Temporal lobe (tissue), 4 donors: ENCODE measurements at places on chromosomes 4 and X. TPM values are rescaled to one million over a fixed set of nuclear protein-coding genes. Genes with fewer than 3 reads are reported as not detected.

SASH3 gene
- total RNA-seq: 0.49 TPM

CACNA1F gene
- not detected for total RNA-seq

MAGEA3 gene
- total RNA-seq: not detected

LRIT3 gene
- 0.25 TPM for total RNA-seq

NWD2 gene
- total RNA-seq: 29.0 TPM

PNPLA4 gene
- total RNA-seq: 4.4 TPM

TEX13B gene
- not detected for total RNA-seq

ACSL1 gene
- 34.7 TPM for total RNA-seq

HS6ST2 gene
- total RNA-seq: 6.6 TPM

C4orf51 gene
- total RNA-seq: not detected

FRG2 gene
- not detected for total RNA-seq

AMER1 gene
- total RNA-seq: 9.8 TPM

AFF2 gene
- total RNA-seq: 144 TPM

PIR gene
- 2.0 TPM for total RNA-seq

EVC2 gene
- 1.2 TPM for total RNA-seq

RHOXF2 gene
- not detected for total RNA-seq

IL1RAPL1 gene
- total RNA-seq: 11.1 TPM

TMLHE gene
- 19.9 TPM for total RNA-seq
